ENCODE measurements at places on chromosomes 12 and 14.
A peak's percentile ranks its signal among the peaks of the same experiment; 100 is the strongest.

- DNase-seq, result no peak
Observed at GRCh38 chr14:45559626-45560025, 306.6 kb upstream of the MIS18BP1 start.

GRCh38 chr14:55265197-55265596 lies 6.0 kb upstream of the FBXO34 start:
- no peak for DNase-seq

DNA sequence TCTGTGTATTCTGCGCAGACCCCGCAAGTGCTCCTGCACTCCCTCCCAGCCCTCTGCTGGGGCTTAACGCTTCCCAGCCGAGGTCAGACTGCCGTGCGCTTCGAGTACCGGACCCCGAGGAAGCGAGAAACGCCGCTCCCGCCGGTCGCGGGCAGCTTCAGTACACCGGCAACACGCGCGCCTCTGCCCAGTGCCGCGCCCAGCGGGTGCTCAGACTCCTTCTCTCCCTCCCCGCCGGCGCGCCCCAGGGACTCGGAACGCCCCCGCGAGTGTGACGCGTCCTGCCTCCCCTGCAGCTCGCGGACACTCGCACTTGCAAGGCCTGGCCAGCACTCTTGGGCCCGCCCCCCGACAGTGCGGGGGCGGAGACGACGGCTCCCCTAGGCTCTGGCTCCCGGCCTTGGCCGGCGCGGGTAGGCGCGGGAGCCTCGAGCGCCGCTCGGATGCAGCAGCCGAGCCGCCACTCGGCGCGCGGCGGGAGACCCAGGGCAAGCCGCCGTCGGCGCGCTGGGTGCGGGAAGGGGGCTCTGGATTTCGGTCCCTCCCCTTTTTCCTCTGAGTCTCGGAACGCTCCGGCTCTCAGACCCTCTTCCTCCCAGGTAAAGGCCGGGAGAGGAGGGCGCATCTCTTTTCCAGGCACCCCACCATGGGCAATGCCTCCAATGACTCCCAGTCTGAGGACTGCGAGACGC lies at the start of gene PTGER2:
PTGER2 (plus strand) TSS at position 410 of the 692 bp plus-strand sequence; CDS start at position 647, 237 bp downstream.
- peak; percentile 45 for DNase-seq

DNA sequence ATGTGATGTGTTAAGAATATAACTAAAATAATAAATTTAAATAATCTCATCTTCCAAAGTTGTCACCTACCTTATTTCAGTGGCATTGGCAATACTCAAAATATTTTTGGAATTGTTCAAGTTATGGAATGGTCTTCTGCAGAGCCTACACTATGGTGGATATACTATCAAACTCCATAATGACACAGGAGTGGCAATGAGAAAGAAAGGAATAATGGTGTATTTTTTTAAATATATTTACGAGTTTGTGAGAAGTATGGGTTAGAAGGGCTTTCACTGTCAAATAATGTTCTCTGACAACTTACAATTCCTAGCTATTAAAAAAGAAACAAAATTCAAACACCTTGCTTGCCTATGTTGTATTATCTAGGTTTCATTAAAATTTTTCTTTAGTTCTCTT lies 38.1 kb downstream of the HEATR5A start:
- no peak for DNase-seq

DNA sequence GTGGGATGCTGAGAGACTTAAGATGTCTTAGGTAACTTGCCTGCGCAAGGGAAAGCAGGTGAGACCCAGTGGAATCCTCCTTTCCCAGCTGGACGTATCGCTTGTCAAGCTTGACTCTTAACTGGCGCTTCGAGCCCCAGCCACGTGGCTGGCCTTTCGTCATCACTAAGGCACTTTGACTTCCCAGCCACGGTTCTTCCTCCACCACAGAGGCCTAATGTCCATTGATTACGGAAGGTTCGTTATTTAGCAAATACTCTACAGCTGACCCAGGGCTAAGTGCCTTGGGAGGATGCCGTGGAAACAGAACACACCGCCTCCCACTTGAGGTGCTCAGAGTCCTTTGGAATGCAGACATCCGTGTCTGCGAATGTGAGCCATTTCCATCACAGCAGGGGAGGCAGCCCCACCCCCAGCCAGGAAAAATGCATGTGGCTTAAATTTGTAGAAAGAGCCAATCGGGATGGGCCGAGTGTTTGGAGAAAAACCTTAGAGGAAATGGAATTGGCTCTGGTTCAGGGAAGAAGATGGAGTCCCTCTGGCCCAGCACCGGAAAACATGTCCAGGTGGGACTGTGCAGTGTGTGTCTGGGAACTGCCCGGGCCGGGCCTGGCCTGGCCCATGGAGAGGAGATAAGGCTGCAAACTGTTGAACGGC lies 115.7 kb downstream of the PLXNC1 start:
- no peak for DNase-seq

GRCh38 chr12:65121049-65121955 lies at the start of gene WIF1:
WIF1 (minus strand) TSS chr12:65121305; CDS start chr12:65121191, 114 bp downstream.
- DNase-seq, result no peak

DNA sequence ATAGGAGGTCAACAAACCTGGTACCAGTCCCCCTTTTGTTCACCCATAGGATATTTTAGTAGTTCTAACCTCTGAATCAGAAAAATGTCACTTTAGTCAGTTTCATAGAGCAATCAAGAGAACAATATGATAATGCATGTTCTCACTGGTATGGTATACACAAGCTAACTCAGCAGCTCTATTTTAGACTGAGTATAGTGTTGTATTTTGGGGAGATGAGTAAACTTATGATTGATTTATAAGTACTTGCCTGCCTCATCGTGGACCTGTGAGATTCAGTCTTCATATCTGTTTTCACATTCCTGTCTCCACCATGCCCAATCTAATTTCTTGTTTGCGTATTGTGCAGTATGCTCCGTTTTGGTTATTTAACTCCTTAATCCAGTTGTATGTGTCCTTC lies 20.9 kb downstream of the COX16 start:
- DNase-seq, result no peak

DNA sequence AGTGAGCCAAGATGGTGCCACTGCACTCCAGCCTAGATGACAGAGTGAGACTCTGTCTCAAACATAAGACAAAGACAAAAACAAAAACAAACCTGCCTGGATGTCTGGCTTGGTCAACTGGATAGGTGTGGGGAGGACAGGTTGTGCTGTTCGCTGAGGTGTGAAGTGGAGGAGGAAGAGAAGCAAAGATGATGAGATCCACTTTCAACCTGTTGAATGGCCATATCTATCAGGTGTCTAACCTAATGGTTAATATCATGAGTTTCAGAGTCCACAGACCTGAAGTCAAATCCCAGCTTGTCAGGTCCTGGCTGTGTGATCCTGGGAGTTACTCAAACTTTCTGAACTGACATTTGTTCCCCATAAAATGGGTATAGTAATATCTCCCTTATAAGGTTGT lies 9.7 kb upstream of the CCDC177 start:
- DNase-seq, result no peak

GRCh38 chr14:31418440-31418839 lies 1.9 kb downstream of the HEATR5A start:
- DNase-seq, result no peak

GRCh38 chr12:24759155-24759554 lies 189.7 kb downstream of the BCAT1 start:
- DNase-seq, result no peak

DNA sequence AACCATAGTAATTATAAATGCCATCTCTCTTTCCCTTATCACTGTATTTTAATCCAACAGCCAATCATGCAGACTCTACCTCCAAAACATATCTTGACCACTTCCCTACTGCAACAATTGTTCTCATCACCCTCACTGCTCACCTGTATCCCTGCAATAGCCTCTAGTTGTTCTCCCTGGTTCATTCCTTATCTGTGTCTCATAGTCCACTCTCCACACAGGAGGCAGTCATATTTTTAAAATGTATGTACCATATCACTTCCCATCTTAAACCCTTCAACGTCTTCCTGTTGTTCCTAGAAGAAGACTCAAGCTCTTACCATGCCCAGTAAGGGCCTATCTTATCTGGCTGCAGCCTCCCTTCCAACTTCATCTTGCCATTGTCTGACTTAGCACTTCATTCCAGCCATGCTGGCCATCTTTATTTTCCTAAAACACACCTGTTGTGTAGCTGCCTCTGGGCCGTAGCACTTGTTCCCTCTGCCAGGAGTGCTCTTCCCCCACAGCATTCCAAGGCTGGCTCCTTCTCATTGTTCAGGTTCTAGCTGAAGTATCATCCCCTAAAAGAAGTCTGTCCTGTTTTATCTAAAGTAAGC lies 27.8 kb upstream of the BHLHE41 start:
- DNase-seq, result no peak

GRCh38 chr12:64992641-64993040 lies 128.5 kb downstream of the WIF1 start:
- no peak for DNase-seq
